ENCODE measurements at places on chromosomes 13 and 19.

DNA sequence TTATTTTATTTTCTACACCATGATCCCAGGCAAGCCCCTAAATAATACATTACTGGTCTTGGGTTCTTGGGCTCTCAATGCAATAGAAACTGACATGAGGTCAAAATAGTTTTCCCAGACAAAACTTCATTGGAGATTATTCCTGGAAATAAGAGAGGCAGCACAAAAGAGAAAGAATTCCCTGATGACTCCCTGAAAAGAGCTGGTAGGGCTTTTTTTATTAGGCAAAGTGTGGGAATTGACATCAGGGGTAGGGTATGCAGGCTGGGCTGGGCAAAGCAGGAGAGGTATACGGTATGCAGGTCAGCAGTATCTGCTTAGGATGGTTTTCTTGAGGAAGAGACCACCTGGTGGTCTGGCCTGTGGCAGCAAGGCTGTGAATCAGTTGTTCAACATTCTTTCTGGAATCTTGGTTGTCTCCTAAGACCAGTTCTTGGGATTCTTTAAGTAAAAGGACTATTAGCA lies 9.3 kb upstream of the IGFL3 start:
- no peak for DNase-seq

GRCh38 chr19:1122972-1123363 lies 19.2 kb downstream of the GPX4 start:
- no peak for DNase-seq

DNA sequence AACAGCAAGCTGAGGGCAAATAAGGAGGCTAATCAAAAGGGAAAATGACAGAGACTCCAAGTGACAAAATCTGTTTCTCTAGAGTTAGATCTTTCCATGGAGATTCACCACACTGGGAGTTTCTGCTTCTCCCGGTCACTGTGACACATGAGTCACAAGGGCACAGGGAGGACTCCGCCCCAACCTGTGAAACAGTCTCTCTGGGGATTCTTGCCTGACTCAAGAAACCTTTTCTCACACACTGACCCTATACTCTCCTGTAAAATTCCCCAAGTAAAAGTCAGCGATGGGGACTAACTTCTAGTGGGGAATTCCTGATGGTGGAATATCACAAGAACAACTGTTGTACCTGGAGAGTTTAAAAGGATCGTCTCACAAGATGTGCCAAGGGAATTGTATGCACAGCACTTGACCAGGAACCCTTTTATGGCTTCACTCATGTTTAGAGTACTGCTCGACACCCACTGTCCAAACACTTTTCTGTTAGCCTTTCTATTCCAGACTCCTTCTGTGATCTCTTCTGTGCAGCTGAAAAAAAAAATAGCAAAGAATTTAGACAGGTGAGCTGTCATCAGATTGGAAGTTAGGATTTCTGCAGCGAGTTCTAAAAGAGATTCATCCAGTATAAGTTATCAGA lies 46.8 kb upstream of the URAD start:
- no peak for DNase-seq

- DNase-seq = no peak
These were observed 17.0 kb upstream of the TMEM255B start for GRCh38 chr13:113742000-113742441.

DNA sequence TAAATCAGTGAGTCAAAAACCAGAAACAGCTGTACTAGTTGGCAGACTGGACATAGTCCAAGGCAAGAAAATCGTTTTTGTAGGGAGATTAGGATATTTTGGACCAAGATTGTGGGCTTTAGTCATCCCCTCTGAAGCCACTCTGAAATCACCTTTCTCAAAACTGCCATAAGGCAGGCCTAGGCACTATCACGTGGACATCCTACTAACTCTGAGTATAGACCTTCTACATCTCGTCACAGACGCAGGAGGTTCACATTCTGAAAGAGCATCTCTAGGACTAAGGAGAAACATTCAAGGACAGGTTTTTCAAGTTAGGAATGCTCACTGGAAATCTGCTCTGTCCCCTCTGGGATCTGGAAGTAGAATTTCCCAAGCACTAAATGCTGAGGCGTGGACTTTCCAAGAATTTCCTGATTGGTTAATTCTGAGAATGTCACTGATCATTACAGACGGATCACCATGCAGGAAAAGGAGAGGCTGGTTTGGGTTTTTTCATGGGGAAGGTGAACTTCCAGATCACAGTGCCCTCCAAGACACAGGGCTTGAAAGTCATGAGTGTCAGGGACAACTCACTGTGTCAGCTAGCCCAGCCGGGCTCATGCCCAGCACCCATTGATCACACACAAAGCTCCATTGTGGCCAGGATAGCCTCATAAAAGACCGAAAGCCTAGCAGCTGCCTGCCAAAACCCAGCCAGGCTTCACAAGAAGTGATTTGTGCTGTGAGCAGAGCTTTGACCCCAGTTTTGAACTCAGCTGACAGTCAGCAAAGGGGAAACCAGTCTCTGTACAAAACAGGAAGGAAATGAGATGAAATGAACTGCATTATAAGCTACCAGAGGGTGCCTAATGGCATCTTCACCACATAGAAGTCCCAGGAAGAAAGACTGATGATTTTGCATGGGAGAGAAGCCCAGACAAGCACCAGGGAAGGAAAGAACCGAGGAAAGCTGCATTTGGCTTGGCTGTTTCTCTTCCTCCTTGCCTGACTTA lies 2.7 kb upstream of the RUBCNL start:
- DNase-seq = no peak

GRCh38 chr13:43300865-43301264 lies 277.5 kb downstream of the DNAJC15 start:
- DNase-seq = no peak

DNA sequence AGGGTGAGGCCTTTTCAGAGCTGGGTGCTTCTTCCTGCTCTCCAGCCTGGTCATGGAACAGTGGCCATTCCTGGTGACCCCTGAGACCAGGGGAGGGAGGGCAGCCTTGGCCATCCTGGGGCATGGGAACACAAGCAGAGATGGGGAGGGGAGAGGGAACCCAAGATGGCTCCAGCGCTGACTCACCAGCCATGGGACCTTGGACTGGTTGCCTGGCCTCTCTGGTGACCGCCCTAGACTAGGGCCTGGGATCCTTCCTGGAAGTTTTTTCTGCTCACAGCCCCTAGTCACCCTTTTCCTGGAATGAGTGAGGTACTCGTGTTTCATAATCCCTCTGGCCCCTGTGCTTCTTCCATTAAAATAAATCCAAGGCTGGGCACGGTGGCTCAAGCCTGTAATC lies 3.3 kb upstream of the OPA3 start:
- DNase-seq = no peak

GRCh38 chr13:59677966-59678814 lies 485.5 kb downstream of the DIAPH3 start:
- DNase-seq = peak; percentile 45

DNA sequence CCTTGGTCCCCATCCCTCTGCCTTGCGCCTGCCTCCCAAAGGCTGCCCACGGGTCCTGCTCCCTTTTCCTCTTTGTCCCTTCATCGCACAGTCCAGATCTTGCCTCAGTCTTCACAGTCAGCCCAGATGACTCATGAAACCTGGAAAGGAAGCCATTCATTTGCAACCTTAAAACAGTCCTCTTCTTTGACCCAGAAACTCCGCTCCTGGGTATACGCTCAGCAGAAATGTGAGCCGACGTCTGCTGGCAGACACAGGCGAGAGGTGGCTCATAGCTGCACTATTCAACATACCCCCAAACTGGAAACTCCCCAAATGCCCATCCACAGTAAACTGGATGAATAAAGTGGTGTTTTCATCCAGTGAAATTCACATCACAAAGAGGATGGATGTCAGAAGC lies 13.6 kb upstream of the PEPD start:
- DNase-seq = no peak

DNA sequence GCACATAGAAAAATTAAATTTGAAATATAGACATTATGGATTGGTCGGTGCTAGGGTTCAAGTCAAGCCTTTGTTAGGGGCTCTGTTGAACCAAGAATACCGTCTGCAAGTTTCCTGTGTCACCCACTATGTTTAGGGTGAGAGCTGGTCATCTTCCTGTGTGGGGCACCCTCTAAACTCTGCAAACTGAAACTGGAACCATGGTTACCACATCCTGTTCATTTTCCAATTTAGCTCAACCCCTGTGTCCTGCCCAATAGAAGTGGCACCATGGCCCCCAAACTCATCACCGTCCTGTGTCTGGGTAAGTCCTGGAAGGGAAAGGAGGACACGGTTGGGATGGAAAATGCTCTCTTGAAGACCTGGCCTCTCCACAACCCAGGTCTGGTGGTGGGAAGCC lies 29.9 kb downstream of the LAIR2 start:
- no peak for DNase-seq

GRCh38 chr13:76038920-76039716 lies 403.0 kb downstream of the LMO7 start:
- no peak for DNase-seq

DNA sequence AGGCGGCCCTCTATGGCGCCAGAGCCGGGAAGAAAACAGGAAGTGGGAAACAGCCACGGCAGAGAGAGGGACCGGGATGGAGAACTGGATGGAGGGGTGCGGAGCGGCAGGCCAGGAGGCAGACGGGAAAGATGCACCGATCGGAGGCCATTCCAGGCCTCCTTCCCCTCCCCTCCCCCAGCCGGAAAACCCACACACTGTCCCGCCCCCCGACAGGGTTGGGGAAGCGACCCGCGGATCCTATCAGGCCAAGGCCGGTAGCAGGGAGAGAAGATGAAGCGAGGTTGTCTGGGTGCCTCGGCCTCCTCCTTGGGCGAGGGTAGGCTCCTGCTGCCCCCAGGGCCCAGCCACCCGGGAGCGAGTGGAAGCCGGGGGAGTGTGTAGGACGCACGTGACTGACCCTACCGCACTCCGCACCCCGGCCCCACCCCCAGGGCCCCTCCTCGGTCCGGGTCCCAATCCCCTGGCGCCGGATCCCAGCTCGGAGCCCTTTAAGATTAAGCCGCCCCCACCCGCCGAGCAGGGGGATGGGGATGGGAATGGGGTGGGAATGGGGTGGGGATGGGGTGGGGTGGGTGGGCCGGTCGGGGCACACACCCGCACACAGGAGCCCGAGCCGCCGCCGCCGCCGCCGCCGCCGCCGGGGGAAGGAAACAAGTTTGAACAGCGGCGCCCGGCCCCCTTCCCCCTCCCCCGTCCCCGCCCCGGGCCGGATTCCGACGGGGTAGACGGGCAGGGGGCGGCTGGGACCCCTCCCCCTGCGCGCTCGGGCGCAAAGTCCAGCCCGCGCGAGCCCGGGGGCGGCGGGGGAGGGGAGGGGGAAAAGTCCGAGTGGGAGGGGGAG lies 1.5 kb downstream of the ERF start:
- DNase-seq = no peak

DNA sequence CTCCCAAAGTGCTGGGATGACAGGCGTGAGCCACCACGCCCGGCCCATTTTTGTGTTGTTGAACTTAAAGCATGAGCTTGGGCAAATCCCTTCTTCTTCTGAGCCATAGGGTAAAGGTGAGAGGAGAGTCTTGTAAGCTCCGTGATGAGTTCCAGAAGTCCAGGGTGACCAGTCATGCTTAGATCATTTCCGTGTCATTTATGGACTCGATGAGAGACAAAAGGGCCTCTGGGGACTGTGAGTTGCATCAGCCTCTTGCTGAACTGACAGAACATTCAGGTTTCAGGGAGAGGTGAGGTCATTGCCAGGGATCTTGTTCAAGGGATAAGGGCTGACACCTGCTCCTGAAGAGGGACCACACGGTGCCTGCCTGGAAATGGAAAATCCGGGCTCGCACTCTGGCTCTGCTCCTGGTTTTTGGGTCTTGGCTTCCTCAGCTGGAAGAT lies 53.6 kb downstream of the GADD45B start:
- DNase-seq = no peak

- no peak for DNase-seq
These were observed 24.4 kb downstream of the IL17D start for GRCh38 chr13:20727856-20728255.

DNA sequence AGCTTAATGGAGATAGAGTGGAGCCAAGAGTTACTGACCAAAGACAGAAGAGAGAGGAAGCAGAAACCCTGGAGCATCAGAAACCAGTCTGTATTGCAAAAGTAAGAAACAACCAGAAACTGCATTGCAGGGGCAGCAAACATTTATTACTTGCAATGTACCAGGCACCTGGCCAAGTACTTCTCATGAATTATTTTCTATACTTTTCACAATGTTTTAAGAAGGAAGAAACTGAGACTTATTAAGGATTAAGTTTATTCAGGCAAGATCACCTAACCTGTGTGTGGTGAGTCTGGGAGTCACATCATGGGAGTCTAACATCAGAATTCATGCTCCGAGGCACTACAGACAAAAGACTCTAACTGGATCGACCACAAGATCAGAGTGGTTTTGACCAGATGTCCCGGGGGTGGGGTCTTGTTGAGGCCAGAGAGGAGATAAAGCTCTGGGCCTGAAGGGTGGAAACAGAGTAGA lies 47.4 kb downstream of the TNFRSF19 start:
- no peak for DNase-seq

- no peak for DNase-seq
These were observed 23.2 kb downstream of the RFX2 start for GRCh38 chr19:6087074-6087571.

DNA sequence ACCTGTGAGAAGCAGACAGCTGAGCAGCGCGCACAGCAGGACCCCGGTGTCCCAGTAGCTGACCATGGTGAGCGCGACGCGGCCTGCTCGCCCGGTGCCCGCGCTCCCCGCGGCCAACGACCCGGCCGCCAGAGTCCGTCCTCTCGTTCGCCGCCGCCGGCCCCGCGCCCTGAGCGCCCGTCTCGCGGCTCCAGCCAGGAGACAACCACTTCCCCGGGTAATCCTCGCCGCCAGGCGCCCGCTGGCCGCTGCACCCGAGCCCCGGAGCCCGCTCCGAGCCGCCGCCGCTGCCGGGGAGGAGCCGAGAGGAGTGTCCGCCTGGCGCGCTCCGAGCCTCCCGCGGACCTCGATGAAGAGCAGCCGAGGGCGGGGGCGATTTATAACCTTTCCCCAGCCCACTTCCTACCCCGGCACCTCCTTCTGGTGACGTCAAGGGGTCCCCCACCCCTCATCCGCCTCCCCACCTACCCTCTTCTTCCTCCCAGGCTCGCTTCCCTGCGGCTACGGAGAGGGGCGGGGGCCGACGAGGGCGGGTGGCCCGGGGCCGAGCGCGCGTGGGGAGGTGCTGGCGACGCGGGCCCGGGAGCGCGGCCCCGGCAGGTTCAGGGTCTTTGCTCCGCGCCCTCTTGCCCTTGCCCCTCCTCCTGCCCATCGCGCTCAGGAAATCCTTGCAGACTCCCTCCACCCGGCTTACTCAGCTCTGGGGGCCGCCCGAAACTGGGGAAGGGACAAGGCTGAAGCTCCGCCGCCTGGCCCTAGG lies at the start of gene FLT1:
FLT1 (minus strand) TSS at position 351 of the 760 bp plus-strand sequence; CDS start at position 66, 285 bp downstream.
- no peak for DNase-seq

GRCh38 chr19:43616306-43616705 lies 3.1 kb downstream of the ZNF428 start:
- DNase-seq = no peak

DNA sequence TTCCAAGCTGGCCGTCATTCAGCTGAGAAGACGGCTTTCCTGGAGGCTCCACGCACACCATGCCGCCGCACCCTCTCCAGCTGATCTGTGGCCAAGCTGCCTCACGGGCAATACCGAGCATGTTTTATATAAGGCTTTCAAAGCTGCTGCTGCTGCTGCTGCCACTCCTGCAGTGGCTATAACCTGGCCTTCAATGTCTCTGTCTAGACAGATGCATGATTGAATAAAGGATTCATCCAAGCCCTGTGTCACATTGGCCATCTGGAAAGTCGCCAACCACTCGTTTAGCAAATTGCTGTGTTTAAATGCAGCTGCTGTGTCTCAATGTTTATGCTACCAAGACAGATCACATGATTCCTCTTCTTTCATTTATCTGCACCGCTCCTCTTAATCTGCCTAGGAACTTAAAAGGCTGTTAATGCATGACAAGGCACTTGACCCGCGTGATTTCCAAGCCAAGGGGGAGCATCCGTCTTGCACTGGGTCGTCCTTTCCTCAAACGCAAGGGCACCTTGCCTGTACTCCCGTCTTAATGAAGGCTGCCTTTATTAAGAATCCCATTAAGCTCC lies 114.3 kb downstream of the TEX26 start:
- no peak for DNase-seq

All from brain pericyte (primary cell).